ENCODE measurements at places on chromosomes 1 and 21.
A peak's percentile ranks its signal among the peaks of the same experiment; 100 is the strongest.

DNA sequence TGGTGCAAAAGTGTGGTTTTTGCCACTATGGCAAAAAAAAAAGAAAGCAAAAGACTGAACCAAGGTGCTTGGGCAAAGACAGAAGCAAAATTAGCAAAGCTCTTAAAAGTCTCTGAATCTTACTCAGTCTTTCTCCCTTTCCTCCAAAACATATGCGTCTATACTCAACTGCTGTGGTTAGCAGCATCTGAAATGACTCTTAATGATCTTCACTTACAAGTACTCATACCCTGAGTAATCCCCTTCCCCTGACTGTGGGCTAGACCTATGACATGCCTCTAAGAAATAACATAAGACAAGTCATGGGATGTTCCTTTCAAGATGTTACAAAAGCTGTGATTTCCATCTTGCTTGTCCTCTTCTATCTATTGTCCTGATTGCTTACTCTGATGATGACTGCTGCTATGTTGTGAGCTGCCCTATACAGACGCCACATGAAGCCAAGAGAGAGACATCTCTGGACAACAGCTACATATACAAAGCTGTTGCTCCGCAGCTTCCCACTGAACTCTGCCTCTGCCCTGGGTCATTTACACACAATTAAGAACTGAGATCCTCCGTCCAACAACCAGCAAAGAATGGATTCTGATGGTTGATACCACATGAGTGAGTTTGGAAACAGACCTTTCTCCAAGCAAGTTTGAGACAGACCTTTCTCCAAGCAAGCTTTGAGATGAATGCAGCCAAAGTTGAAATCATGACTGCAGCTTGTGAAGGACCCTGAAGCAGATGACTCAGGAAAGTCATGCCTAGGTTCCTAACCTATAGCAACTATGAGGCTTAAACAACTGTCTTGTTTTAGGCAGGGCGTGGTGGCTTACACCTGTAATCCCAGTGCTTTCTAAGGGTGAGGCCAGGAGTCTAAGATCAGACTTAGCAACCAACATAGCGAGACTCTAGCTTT is 55.2 kb downstream of the PUM1 start:
- peak; percentile 17 for DNase-seq

- DNase-seq: no peak
Observed at GRCh38 chr1:93330196-93330595, 15.5 kb upstream of the DR1 start.

- no peak for DNase-seq
Observed at GRCh38 chr1:218259800-218260199, 25.3 kb upstream of the RRP15 start.

GRCh38 chr1:47333922-47334764 is 553 bp downstream of the CMPK1 start:
- DNase-seq: peak; percentile 75

- no peak for DNase-seq
Observed at GRCh38 chr1:11470912-11471311, 8.0 kb upstream of the DISP3 start.

Data from CD4-positive, alpha-beta T cell treated with Interleukin-6 for 4 hours (primary cell).